GM23338 (cell line): ENCODE measurements at places on chromosomes 4 and X. TPM values are rescaled to one million over a fixed set of nuclear protein-coding genes. Genes with fewer than 3 reads are reported as not detected.

MAGEA10 gene
- total RNA-seq: not detected in 2 replicates

GC gene
- total RNA-seq: 0.21 TPM in 1 of 2 replicates, not detected in the other

MSX1 gene
- total RNA-seq: not detected in 2 replicates

NAA11 gene
- not detected in 2 replicates for total RNA-seq

NRK gene
- 15.0 and 16.2 TPM in 2 replicates for total RNA-seq

CXCL3 gene
- total RNA-seq: 3.6 and 8.3 TPM in 2 replicates

ADD1 gene
- 126 and 144 TPM in 2 replicates for total RNA-seq

DNA sequence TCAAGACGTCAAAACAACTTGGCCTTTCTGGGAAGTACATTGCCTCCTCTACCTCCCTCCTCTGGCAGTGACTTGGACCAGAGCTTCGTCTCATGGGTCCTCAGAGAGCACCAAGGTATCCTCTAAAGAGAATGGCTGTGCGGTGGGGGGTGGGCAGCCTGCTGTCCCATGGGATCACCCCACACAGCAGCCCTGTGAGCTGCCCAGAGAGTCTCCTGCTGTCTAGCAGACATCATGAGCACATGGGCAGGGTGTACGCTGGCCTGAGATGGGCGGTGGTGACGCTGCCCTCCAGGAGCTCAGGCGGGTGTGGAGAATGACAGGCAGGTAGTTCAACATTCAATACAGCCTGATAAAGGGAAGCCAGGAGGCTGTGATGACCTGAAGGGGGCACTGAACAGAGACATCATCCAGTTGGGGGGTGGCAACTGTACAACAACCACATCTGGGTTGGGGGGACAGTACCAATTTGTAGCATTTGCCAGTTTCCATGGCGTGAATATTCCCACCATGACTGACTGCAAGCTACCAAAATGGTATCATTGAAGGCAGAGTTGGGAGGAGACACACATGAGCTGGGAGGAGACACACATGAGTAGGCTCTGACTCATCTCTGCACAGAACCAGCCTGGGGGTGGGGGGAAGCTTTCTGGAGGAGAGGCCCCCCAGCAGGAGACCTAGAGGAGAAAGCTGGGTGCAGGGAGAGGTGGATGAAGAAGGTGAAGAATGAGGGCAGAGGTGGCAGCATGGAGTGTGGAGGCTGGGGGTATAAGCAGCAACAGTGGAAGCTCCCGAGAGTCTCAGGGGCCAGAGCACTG, 35.9 kb downstream of the C4orf50 start:
- DNase-seq: no peak

DNA sequence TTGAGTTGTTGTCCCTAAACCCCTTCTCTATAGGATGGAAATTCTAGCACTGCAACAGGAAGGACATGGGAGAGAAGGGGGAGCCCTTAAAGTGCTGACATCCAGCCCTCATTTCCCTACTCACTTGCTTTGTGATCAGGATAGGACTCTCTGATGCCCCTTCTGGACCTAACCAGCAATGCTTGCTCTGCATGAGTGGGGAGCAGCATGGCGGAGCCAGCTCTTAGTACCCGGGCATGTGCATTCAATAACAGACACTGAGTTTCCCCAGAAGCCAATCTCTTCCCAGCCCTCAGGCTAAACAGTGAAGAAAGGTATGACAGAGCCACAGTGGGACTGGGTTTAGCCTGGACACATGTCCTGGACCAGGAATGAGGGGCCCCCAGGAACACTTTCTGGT, 14.0 kb downstream of the SOD3 start:
- DNase-seq: peak; percentile 74

- no peak for DNase-seq
Observed at GRCh38 chrX:124986284-124986683, 333.4 kb upstream of the TEX13C start.

- DNase-seq: peak; percentile 47
Observed at GRCh38 chr4:57109847-57110639, at the start of gene IGFBP7. TSS of gene IGFBP7 (minus strand) at chr4:57110385. CDS start at chr4:57110351, 34 bp downstream.

GRCh38 chr4:11286533-11286932, 142.2 kb downstream of the HS3ST1 start:
- no peak for DNase-seq

DNA sequence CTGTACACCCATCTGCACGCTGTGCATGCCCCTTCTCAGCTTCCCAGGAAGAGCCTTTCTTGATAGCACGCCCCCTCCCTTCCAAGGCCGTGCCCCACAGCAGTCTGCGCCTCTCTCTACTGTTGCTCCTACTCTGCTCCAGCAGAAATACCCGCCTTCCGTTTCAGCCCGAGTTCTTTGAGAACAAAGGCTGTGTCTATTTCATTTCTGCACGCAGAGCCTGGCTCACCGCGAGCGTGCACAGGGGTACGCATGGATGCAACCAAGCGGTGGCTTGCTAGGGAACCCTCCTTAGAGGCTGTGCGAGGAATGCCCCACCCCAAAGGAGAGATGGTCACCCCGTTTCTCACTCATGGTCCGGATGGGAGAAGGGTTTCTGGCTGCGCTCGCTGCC, 485 bp downstream of the AADAT start:
- peak; percentile 55 for DNase-seq

- no peak for DNase-seq
Observed at GRCh38 chr4:172780566-172781081, 388.0 kb upstream of the GALNT7 start.

GRCh38 chr4:41475402-41475801, 62.6 kb upstream of the LIMCH1 start:
- DNase-seq: no peak

DNA sequence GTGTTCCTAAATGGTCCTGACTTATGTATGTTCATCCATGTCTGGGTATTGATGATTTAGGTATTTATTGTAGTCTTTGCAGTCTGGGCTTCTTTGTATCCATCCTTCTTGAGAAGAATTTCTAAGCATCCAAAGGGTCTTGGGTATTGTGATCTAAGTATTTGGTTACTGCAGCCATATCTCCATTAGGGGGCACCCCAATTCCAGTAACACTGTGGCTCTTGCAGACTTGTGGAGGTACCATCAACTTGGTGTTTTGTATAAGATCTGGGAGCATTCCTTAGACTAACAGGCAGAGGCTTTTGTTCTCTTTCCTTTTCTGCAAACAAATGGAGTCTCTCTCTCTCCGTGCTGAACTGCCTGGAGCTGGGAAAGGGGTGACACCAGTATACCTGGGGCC, 113.7 kb upstream of the NEXMIF start:
- peak; percentile 41 for DNase-seq

- DNase-seq: no peak
Observed at GRCh38 chrX:115709039-115709438, 148.1 kb downstream of the PLS3 start.

DNA sequence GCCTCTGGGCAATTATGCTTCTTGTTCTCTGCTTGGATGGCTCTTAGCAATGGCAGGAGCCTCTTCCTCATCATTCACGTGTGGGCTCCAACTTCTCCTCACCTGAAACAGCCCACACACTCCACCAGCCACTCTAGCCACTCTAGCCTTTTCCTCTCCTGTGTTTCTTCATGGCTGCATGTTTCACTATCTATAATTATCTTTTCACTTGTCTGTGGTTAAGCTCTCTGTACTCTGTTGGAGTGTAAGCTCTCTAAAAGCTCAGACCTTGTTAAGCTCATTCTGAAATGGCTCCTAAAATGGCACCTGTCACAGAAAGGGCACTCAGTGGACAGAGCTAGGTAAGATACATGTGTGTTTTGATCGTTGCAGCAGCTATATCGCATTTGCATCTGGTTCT, 80.0 kb downstream of the SH3KBP1 start:
- no peak for DNase-seq
